ENCODE measurements at places on chromosomes 16 and 17.
A peak's percentile ranks its signal among the peaks of the same experiment; 100 is the strongest.

- DNase-seq: no peak
These were observed 124.2 kb upstream of the N4BP1 start for GRCh38 chr16:48734220-48734619.

- DNase-seq: no peak
These were observed 2.3 kb upstream of the WNT3 start for GRCh38 chr17:46820592-46821450.

- DNase-seq: no peak
These were observed 23.7 kb downstream of the MAP3K3 start for GRCh38 chr17:63645775-63646487.

DNA sequence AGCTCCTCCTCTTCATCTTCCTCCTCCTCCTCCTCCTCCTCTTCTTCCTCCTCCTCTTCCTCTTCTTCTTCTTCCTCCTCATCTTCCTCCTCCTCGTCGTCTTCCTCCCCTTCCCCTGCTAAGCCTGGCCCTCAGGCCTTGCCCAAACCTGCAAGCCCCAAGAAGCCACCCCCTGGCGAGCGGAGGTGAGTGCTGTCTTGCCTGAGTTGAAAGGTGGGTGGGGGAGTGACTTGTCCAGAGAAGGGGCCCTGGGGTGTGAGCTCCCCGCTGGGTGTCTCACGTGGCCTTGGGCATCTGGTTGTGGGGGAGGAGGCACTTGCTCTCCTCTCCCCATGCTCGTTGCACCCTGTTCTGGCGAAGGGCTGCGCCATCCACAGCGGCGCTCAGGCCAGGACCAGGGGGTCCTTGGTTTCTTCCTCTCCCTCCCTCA is 8.0 kb downstream of the ELOB start:
- DNase-seq: no peak

DNA sequence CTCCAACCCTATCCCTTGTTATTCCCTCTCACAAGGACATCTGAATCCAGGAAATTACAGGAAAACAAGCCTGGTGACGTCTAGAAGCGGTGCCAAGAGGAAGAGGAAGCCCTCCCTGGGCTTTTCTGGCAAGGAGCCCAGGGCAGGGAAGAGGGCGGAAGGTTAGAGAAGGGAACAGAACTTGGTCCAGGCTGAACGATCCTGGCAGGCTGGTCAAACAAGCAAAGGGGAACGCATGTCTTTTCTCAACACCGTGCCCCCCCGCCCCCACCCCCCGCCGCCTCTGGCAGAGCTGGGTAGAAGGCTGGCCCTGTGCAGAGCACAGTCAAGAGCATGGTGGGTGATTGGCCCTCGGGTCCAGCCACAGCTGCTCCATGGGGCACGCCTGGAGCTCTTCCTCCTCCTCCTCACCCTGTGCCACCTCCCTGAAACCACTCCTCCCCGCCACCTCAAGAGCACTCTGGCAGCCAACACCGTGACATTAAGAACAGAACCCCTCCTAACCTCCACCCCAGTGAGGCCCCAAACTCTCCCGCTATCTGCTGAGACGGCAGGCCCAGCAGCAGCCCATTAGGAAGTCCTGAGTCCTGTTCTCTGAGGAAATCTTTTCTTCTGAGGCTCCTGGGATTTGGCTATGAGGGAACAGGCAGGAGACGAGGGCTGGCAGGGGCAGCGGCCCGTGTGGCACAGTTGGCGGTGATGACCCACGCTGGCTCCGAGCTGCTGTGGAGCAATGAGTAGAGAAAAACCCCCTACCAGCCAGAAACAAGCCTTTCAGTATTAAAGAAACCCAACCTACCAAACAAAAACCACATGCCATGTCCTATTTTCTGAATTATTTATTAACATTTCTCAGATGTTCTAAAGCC is 7.3 kb downstream of the C16orf86 start:
- no peak for DNase-seq

DNA sequence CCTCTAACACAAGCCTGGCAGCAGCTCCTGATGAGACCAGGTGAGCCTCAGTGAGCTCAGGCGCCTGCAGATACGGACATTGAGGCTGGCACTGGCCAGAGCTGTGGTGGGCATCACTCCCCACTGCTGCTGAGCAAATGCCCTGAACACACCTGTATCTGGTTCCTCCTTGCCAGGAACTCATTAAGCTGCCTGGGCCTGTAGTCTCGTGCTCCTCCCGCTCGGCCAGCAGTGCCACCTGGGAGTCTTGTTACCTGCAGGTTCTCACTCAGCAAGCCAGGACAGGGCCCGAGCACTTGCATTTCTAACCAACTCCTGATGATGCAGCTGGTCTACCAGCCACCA is 13.3 kb downstream of the EIF4A3 start:
- no peak for DNase-seq

DNA sequence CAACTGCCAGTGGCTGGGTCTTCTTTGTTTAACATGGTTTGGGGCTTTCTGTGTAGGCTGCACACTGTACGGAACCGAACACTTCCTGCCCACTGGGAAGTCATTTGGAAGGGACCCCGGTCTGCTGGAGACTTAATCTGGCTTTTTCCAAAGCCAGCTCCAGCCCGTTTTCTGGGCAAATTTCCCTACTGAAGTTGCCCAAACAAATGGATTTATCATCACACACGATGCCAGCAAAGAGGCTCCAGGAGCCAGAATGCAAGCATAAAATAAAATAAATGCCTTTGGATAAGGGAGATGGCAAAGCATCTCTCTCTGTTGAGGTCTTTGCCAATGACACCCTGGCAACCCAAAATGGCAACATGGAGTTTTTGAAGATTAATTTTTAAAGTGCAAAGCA is 259.9 kb upstream of the IRX3 start:
- no peak for DNase-seq

- DNase-seq: no peak
These were observed 90.9 kb downstream of the EFCAB13 start for GRCh38 chr17:47414612-47415011.

DNA sequence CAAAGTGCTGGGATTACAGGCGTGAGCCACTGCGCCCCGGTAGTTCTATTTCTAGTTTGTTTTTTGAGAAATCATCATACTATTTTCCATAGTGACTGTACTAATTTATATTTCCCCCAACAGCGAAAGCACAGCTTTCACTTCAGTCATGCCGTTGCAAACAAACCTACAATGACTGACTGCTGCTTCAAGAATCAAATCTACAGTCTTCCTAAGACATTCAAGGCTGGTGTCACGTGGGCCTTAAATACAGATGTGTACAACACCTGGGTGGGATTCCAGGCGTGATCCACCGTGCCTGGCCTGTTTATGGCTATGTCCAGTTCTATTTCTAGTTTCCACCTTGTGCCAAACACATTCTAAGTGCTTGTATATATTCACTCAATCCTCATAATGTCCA is 72.0 kb downstream of the ABCC6 start:
- DNase-seq: no peak

DNA sequence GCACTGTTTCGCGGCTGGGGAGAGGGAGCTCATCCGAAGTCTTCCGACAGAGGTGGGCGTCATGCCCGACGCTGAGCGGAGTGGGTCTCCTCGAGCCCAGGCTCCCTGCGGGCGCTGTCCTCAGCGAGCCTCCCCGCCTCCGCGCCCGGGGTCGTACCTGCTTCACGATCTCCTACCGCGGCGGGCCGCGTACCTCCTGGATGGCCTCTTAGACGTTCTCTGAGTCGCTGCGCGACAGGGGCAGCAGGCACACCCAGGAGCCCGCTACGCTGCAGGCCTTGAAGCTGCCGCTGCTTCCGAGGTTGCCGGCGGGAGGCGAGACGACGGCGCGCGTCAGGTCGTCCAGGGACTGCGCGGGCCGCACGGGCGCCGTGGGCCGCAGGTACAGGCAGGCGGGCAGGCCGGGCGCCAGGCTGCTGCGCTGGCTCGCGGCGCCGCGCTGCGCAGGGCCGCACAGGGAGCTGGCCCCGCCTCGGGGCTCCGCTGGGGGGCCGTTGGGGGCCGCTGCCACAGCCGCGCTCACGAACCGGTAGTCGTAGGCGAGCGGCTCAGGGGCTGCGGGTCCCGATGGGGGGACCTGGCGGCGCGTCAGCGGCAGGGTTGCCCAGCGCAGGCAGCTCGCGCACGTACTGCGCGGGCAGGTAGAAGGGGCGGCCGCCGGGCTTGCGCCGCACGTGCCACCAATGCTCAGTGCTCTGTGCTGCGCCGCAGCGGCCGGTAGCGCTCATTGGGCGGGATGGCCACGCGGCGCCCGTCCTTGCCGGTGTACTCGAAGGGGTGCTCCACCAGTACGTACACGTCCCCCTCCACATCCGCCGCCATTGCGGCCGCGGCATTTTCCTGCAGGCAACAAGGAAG is 116.4 kb upstream of the SMURF2 start:
- DNase-seq: no peak

GRCh38 chr16:25580041-25580440 is 111.7 kb upstream of the HS3ST4 start:
- DNase-seq: no peak

DNA sequence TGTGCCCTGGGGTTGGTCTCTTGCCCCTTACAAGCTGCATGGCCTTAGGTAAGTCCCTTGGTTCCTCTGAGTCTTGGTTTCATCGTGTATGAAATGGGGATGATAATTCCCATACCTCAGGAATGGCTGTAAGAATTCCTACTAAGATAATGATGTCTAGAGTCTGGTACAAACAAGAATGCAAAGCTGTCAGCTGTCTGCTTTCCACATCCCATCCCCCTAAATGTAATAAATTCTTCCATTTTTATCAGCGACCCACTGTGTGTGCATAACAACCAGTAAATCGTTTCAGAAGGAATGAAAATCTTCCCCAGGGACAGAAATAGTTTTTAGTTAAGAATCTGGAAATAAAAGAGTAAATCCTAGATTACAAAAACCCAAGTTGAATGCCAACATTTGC is 95.4 kb downstream of the CPPED1 start:
- peak; percentile 1 for DNase-seq

DNA sequence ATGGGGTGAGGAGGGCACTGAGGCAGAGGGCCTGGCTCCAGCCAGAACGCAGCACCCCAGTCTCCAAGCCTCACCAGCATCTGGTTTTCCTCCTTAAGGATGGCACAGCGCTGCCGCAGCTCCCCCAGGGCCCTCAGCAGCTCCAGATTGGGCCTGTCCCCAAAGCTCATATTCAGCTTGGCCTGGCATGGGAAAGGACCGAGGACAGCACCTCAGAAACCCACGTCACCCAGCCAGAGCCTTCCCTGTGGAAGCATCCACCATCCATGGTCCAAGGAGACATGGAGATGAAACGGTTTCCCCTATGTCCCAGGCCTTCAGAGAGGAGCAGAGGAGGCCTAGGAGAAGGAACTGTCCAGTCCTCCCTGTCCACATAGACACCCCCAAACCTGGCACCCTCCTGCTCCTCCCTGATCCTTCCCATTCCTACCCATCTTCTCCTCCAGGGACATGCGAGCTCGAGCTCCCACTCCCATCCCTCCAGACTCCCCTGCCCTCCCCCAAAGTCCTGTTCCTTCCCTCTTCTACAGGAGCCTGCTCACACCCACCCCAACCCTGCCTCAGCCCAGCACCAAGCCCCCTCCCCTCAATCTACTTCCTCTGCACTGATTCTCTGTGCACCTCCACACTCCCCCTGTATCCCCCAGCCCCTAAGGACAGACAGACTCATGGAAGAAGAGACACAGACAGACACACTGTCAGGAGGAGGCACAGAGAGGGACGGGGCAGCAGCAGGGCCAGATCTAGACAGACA is 1.8 kb downstream of the TSPOAP1 start:
- no peak for DNase-seq

GRCh38 chr17:17808706-17809432 is 27.9 kb downstream of the SREBF1 start:
- no peak for DNase-seq

GRCh38 chr17:549177-550040 is 165.2 kb downstream of the VPS53 start:
- no peak for DNase-seq

DNA sequence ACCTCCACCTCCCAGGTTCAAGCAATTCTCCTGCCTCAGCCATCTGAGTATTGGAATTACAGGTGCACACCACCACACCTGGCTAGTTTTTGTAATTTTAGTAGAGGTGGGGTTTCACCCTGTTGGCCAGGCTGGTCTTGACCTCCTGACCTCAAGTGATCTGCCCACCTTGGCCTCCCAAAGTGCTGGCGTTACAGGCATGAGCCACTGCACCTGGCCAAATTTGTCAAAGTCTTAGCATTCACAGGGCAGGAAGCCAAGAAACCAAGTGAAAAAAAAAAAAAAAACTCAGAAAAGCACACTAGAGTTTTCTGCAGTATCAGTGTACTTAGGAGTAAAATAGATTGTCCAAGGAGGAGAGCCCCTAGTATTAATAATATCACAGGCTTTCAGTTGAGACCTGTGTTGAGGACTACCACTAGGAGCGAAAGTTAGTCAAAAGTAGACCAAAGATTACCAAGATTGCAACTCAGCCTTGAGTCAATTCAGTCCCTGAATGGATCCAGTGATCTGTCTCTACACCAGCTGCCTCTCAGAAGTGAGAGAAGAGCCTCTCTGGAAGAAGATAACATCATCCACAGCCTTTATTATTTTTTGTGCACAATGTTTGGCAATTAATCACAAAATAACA is 159.7 kb downstream of the CEP112 start:
- DNase-seq: no peak

DNA sequence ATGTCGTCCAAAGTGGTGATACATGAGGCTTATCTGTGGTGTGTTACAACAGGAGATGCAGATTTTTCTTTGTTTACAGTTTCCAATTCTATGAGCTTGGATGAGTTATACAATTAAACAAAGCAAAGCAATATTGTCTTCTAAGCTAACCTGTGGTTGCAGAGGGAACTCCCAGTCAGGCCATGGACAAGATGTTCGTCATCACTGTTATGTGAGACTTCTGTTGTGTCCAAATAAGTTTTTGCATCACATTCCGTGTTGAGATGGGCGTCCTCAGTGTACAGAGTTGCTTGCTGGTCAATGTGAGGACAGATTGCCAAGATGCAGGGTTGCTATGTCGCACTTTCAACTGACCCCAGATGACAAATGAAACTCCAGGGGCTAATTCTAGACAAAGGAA is 189.3 kb downstream of the IRF8 start:
- DNase-seq: no peak

DNA sequence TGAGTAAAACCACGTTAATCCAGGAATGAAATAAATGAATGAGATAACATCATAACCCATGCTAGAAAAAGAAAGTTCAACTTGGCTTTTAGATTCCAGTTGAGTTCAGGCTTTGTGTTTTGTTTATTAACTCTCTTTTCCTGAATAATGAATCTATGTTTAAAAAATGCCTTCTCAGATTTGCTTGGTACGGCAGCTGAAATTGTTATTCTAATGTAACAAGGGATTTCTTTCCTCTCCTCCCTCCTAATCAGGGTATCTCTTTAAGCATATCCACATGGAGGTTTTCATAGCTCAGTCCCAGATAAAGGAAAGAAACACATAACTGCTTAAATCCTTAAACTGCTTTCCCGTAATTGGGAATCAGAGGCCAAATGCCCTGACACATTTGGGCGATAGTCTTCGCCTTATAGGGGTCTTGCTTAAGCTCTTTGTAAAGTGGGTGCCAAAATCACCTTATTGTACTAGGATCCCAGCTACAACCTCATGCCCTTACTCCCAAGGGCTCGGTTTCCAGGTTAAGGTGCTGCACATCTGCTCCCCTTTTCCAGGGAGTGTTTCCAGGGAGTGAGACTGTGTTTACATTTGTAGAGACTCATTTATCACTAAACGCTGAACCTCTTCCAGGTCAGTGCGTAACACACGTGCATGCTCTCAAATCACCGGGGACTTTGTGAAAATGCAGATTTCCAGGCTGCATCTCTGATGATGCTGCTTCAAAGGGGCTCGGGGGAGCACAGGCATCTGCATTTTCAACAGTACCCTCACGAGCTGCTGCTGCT is 142.8 kb upstream of the FOXF1 start:
- no peak for DNase-seq

GRCh38 chr16:19935694-19936093 is 51.0 kb upstream of the GPRC5B start:
- DNase-seq: no peak

- DNase-seq: no peak
These were observed 12.9 kb downstream of the CHTF8 start for GRCh38 chr16:69119536-69119935.
